NCI-H187 treated with DMSO at 0.1 percent for 48 hours (cell line): ENCODE measurements at places on chromosomes 7 and 10.

GRCh38 chr10:104197364-104197763 lies 34.8 kb downstream of the CFAP43 start:
- no peak for DNase-seq

GRCh38 chr7:46705386-46706255 lies 784.5 kb upstream of the IGFBP3 start:
- no peak for DNase-seq

DNA sequence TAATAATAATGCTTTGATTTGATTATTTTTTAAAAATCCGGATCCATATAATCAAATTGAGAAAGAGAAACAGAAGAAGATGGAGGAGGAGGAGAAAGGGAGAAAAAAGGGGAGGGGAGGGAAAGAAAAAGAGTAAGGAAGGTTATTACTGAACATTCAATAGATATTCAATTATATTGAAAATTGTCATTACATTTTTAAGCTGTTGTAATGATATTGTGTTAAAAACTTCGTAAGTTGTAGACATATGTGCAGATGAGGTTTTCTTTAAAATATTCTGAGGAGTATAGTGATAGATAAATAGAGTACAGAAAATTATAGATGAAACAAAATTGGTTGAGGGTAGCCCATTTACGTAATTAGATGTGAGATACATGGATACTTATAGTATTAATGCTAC lies 933.0 kb upstream of the PHF14 start:
- no peak for DNase-seq

DNA sequence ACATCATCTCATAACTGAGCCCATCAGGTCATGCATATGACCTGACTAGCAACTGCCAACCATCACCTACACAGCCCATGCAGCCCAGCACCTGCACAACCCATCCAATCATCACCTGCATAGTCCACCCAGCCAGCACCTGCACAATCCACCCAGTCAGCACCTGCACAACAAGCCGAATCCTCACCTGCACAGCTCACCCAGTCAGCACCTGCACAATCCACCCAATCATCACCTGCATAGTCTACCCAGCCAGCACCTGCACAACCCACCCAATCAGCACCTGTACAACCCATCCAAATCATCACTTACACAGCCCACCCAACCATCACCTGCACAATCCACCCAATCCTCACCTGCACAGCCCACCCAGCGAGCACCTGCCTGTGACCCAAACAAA lies 33.4 kb upstream of the WDFY4 start:
- DNase-seq, result no peak

DNA sequence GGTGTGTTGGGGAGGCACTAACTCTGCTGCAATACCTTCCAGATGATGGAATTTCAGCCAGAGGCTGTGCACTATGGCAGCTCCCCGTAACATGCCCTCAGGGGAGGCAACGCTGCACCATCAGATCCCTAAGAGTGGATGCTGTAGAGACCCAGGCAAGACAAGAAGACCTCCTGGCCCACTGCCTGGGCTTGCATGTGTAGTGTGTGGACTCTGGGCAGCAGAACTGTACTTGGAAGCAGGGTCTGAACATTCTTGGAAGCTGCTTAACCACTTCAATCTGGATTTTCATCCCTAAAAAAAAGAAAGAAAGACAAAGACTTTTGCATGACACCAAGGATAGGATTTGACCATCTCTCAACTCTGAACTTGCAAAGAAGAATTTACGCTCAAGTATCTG lies 297.5 kb upstream of the NRP1 start:
- DNase-seq, result no peak

DNA sequence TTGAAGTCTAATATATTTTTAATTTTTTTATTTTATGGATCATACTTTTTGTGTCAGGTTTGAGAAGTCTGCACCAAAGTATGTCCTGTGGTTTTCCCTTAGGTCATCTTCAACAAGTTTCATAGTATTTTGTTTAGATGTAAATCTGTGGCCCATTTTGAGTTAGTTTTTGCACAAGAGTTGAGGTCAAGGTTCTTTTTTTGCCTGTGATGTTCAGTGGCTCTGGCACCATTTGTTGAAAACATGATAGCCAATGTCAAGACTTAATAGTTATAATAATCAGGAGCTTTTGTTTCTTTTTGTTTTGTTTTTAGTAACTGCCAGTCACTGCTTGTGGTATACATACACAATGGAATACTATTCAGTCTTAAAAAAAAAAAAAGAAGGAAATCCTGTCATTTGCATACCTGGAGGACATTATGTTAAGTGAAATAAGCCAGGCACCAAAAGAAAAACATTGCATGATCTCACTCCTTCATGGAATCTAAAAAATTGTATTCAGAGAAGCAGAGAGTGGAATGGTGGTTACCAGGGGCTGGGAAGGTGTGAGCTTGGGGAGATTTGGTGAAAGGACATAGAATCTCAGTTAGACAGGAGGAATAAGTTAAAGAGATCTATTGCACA lies 61.3 kb downstream of the EGFR start:
- no peak for DNase-seq

GRCh38 chr10:283916-284356 lies 148.7 kb downstream of the ZMYND11 start:
- no peak for DNase-seq

- no peak for DNase-seq
Observed at GRCh38 chr7:94436700-94437099, 42.0 kb downstream of the COL1A2 start.

DNA sequence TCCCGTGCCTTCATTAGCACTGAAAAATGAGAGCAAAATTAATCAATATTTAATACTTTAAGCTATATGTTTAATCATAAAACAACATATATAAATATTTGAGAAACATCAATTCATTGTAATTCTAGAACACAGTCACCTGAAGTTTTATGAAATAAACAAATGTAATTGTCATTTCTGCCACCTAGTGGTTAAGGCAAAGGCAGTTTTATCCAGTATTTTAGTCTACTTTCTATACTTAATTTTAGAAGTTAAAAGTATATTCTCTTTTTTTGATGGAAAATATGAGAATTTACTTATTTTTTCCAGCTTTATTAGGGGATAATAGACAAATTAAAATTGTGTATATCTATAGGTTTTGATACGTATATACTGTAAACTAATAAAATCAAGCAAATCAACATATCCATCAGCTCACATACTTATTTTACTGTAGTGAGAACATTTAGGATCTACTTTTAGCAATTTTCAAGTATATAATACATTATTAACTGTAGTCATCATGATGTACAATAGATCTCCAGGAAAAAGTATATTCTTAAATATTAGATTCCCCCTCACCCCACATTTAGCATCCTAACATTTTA lies 16.9 kb downstream of the PCGF6 start:
- DNase-seq, result no peak

GRCh38 chr7:102431617-102432298 lies 1.6 kb upstream of the ORAI2 start:
- peak; percentile 94 for DNase-seq

GRCh38 chr10:69451784-69452251 lies 553 bp downstream of the TSPAN15 start:
- no peak for DNase-seq

GRCh38 chr10:73585327-73585726 lies 5.8 kb downstream of the USP54 start:
- DNase-seq, result no peak

GRCh38 chr7:7868572-7868899 lies 100.1 kb upstream of the GLCCI1 start:
- no peak for DNase-seq

GRCh38 chr7:51005074-51005473 lies 222.4 kb upstream of the GRB10 start:
- DNase-seq, result no peak

GRCh38 chr10:121404611-121405010 lies 193.6 kb downstream of the FGFR2 start:
- no peak for DNase-seq

- DNase-seq, result no peak
Observed at GRCh38 chr7:47867286-47867685, 81.0 kb downstream of the PKD1L1 start.

GRCh38 chr10:116866987-116867595 lies 17.8 kb downstream of the ENO4 start:
- DNase-seq, result no peak

GRCh38 chr7:75905785-75906604 lies 9.0 kb upstream of the POR start:
- peak; percentile 50 for DNase-seq

DNA sequence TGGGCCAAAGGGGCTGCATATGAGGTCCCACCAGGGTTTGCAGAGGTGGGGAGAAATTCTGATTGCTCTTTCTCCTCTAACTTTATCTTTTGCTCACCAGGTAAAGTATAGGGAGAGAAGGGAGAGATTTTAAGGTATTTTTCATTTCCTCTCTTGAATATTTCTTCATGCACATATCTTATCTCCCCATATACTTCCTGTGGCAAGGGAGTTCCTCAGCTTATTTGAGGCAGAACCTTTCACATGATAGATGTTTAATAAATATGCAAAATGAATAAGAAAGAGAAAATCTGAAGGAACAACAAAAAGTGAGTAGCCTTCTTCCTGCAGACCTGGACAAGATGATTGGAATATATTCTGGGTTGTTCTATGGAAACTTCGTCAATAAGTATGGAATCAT lies 67.4 kb upstream of the PDCD4 start:
- no peak for DNase-seq

GRCh38 chr7:156820445-156821063 lies 72.4 kb downstream of the LMBR1 start:
- no peak for DNase-seq
